ENCODE measurements at places on chromosomes 11 and 22.
A peak's percentile ranks its signal among the peaks of the same experiment; 100 is the strongest.

DNA sequence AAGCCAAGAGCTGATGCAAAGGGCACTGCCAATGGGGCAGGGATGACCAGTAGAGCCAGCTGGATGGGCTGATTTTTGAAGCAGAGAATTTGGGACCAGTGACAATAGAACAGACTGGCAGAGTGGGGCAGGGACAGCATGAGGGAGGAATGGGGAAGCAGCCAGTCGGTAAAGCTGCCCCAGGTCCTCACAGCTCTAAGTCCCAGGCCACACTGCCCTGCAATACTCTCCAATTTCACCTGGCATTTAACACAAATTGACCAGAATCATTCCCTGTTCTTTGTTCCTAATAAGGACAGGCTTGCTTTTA lies 186.9 kb downstream of the CTTN start:
- no peak for DNase-seq

- peak; percentile 56 for DNase-seq
Measured at GRCh38 chr11:17572359-17572690, 25.3 kb downstream of the OTOG start.

GRCh38 chr11:18100926-18101656 lies 4.8 kb downstream of the SAAL1 start:
- DNase-seq, result no peak

DNA sequence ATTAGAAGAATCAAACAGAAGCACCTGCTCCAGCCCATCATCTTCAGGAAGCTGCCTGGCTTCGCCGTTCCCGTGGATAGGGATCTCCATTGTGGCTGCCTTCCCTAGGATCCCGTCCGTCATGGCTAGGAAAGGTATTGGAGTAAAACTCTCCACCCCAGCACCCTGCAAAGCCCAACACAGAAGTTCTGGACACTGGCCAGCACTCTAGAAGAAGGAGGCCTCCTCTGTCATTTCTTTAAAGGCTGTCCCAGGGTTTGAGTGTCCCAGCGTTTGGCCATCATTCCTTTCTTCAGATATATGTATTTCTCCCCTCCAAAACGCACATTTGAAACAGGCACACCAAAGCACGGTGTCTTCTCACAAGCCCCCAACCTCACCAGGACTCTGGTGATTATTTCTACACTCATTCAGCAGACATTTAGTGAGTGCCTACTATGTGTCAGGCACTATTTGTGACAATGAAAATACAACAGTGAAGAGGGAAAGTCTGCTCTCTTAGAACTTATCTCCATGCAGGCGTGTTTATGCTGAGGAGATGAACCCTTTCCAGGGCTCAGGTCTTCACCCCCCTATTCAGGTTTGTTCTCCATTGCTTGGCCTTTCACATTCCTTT lies 724 bp downstream of the ARFIP2 start:
- DNase-seq, result no peak

- DNase-seq, result no peak
Measured at GRCh38 chr22:43157874-43158546, 6.7 kb downstream of the TSPO start.

GRCh38 chr11:68935066-68935465 lies 31.4 kb downstream of the IGHMBP2 start:
- no peak for DNase-seq

DNA sequence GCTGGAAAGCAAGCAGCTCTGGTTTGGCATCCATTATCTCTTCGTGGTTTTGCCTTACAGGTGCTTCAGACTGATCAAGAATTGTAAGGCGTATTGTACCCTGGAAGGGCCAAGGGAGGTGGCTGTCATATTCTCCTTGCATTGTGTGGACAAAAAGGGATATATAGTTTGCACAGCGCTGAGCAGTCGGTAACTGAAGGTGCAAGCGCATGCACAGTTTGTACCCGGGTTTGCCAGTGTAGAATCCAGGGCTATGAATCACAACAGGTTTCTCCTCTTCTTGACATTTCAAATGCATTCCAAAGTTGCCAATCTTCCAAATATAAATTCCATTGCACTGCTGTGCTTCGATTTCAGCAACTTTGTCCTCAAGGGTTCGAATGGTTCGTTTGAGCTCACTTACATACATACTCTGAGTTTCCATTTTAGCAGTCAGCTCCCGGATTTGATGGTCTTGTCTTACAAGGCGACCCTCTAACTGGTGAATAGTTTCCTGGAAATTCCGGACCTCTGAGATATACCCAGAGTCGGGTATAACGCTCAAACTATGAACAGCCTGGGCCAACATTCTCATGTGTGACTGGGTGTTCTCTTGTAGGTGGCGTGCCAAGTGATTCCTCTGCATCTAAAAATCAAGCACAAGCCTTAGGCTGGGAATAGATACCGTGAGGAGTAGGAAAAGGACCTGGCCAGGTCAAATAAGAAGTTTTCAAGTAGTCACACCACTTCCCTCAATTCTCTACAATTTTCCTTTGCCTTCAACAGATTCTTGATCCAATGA lies 19.9 kb downstream of the TRAF6 start:
- no peak for DNase-seq

GRCh38 chr11:1367721-1368120 lies 22.0 kb upstream of the BRSK2 start:
- DNase-seq, result no peak

- no peak for DNase-seq
Measured at GRCh38 chr22:49724030-49724892, 103.4 kb downstream of the BRD1 start.
